Fibroblast of skin of scalp (primary cell): ENCODE measurements at places on chromosomes 6 and 20.
A peak's percentile ranks its signal among the peaks of the same experiment; 100 is the strongest.

- no peak for DNase-seq
Measured at GRCh38 chr6:72466971-72467566, 154.8 kb upstream of the KCNQ5 start.

- no peak for DNase-seq
Measured at GRCh38 chr6:30589754-30590358, 18.6 kb downstream of the ABCF1 start.

- DNase-seq = no peak
Measured at GRCh38 chr20:53743607-53744260, 150.1 kb upstream of the ZNF217 start.

DNA sequence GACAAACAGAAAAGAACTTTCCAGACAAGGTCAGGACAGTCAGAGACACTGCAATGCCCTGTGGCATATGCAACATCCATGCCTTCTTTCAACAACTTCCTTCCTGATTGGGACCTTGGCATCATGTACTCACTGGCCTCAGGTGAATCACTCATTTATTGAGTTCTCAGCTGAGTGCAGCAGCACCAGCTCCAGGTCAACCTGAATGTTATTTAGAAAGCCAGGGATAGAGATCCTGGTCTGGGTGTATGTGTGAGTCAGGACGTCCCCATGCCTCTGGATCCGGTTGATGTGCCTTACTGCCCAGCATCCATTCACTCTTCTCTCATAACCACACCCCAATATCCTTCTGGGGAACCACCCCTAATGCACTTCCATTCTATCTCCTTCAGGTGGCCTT, 54.4 kb downstream of the SNRNP48 start:
- no peak for DNase-seq

GRCh38 chr6:94071835-94072234, 652.5 kb upstream of the EPHA7 start:
- DNase-seq = peak; percentile 1

- DNase-seq = peak; percentile 79
Measured at GRCh38 chr6:163790266-163790840, 375.8 kb downstream of the QKI start.

DNA sequence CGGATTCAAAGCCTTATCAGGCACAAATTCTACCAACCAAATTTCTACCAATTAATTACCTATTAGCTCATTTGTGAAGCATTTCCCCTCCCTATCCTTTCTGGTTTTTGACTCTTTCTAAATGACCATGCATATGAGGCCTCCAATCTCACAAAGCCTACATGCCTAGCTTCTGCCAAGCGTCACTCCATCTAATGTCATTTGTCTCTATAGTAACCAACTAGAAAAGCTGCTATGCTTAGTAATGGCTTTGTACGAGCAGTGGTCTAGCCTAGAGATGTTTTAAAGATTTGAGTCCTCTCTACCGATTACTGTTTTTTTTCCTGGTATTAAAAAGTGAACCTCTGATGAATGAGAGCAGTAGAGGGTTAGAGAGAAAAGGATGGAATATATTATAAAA, 4.8 kb upstream of the ASF1A start:
- no peak for DNase-seq

DNA sequence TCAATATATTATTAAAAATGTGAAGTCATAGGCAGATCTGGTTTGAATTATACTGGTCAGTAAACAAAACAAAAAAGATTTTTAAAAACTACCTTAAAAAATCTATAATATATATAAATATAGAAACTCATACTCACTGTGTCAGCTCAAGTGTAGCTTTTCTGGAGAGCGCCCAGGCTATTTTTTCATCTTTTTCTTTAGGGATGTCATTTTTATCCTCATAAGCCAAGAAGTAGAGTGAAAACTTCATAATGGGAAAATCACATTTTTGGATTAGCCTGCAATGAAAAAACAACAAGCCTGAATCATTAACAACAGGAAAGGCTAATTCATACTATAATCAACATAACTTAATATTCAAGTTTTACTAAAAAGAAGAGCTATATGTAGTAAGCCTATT, 18.7 kb downstream of the GLO1 start:
- no peak for DNase-seq

- no peak for DNase-seq
Measured at GRCh38 chr20:32965581-32966373, 38.5 kb downstream of the SUN5 start.

GRCh38 chr20:44714701-44715498, at the start of gene CCN5:
Gene CCN5, plus strand, starts transcription at chr20:44715369. Its CDS starts 22 bp downstream, at chr20:44715391.
- peak; percentile 86 for DNase-seq

DNA sequence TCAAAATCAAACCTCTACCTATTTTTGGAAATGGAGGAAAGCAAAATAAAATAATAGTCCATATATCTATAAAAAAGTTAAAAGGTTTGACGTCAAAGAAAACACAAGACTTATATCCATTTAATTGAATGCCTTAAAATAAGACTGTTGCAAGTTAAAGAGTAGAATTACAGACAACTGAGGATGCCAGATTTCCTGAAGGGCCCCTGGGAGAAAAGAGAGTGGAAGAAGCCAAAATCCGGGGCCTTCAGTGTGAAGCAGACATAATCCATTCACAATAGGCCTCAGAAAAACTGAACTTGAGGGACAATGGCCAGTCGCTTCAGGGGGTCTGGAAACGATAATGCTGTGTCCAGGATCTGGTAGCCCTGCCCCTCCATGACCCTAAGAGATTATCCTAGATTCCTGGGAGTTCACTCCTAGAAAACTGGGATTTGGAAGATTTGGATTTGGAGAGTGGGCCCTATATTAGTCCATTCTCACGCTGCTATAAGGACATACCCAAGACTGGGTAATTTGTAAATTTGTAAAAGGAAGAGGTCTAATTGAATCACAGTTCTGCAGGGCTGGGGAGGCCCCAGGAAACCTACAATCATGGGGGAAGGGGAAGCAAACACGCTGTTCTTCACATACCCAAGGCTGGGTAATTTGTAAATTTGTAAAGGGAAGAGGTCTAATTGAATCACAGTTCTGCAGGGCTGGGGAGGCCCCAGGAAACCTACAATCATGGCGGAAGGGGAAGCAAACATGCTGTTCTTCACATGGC, 94.0 kb upstream of the SLC2A12 start:
- no peak for DNase-seq

GRCh38 chr6:11753798-11754197, 24.8 kb downstream of the ADTRP start:
- DNase-seq = no peak

DNA sequence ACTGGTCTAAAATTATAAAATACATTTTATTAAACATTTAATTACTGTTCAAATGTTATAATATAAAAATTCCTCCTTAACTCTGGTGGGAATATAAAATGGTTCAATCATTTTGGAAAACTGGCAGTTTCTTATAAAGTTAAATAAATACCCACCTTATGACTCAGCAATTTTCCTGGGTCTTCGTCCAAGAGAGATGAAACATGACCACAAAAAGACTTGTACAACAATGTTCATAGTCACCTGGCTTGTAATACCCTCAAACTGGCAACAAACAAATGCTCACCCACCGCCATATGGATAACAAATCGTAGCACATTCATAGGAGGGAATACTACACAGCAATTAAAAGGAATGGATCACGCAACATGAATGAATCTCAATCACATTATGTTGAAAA, 66.0 kb upstream of the RIN2 start:
- DNase-seq = peak; percentile 19

GRCh38 chr6:108091288-108091687, 16.7 kb upstream of the OSTM1 start:
- DNase-seq = no peak

GRCh38 chr6:36730424-36731380, 33.1 kb downstream of the RAB44 start:
- no peak for DNase-seq

DNA sequence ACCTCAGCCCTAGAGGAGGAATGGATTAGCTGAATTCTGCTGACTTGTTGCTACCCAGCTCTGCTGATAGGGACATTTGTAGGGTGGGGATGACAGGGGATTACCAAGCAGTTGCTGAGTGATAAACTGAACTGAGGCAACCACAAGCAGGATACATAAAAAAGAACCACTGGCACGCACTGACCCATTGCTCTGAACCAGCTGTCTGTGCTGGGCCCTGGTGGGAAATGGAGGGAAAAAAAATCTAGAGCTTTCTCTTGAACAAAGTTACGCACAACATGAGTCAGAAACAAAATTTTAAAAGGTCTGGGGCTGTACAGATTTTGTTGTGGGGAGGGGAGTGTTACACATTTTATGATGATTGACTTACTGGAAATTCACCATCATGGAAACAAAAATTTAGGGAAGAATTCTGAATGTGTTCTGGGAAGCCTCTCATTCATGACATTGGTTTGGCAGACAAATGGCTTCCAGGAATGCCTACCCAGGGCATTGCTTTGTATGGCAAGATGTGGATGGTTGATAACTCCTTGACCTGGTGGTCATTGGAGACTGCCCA, 37.7 kb downstream of the FOXO3 start:
- peak; percentile 57 for DNase-seq

DNA sequence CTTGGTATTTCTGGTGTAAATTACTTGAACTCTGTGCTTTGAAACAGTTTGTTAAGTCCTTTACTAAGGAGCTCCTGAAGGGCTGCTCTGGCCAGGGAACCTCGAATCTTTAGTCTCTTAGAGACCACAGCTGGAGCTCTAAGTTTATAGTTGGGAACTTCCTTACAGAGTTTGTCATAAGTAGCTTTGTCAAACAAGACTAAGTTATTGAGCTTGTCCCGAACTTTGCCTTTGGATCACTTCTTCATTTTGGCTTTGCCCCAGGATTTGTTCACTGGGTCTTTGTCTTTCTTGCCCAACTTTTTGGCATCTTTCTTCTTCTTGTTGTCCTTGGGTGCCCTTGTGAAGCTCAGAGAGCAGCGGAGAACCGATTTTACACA, 64.8 kb downstream of the FAM50B start:
- DNase-seq = no peak

DNA sequence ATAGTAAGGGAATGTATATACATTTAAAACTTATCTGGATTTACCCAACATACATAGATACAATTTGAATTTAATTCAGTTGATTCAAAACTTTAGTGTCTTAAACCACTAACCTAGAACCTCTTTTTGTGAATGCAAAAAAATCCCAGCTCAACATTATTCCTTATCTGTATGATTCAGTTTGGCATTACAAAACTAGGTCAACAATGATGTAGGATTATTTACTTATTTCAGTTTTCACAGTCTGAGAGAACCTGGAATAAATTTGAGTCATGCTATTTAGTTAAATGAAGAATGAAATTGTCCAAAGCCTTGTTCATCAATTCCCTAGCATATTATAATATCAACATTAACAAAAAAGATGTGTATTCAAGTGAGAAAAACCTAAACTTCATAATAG, 7.4 kb upstream of the PLCB1 start:
- DNase-seq = no peak

DNA sequence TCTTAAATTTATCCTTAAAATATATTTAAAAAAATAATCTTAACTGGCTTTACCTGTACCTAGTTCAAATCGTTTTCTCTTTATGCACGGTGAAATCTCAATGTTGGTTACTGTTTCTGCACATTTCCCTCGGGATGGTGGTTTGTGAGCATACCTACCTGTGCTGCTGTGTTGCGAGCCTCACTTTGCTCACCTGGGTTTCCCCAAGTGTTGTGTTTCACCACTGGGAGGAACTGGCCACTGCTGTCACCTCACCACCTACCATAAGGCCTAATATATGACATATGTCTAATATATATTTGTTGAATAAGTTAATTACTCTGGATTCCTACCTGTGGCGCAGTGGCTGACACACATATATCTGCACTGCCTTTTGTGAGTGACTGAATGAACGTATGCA, 493.5 kb upstream of the FLRT3 start:
- DNase-seq = no peak

DNA sequence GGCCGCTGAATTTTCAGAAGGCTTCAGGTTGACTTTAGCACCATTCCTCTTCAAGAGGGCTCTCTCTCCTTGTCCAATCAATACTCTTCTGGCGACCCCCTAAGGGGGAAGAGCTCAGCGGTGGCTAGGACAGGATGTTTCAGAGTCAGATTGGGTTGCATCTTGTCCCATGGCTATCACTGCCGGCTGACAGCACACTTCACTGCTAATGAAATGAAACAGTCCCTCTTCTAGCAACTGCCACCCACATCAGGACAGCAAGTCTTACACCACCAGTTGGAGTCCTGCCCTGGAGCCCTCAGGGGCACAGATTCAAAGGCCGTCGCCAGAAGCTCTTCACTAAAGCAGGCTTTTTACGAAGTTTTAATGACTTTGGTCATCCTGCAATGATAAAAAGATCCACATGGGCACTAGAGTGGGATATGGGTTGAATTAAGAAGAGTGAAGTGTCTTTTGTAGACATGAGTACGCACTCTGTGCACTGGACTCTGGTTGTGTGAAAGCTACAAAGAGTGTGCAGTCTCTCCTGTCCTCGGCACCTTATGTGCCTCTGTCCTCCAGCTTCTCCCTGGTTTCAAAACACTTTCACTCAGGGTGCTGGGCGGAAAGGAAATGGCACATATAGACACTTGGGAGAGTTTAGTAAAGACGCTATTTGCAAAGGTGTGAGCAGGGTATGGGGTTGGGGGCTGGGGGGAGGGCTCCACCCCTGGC, 66.1 kb upstream of the SLC22A16 start:
- DNase-seq = no peak
